ENCODE measurements at places on chromosomes 5 and 9. TPM values are rescaled to one million over a fixed set of nuclear protein-coding genes. Genes with fewer than 3 reads are reported as not detected.

DNA sequence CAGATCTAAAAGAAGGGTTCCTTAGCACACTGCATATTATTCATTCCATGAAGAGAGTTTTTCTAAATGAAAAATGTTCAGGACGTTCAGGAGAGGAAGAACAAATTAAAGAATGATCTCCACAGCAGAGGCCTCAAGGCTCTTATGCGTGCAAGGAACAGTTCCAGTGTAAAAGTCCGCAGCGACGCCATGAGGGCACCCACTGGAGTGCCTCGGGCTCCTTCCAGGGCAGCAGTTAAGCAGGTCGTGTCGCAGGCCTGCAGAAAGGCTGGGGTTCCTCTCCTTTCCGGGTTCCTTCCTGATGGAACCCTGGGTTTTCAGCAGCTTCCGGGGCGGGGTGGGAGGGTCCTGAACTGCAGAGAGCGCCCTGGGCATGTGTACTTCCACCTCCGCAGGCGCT lies 87.1 kb upstream of the SELENOP start:
- no peak overlapping the region for H3K4me3 ChIP-seq
- H3K27me3 ChIP-seq: no peaks in the 10 kb centered on the region
- no peaks in the 10 kb centered on the region for H3K36me3 ChIP-seq
- H3K27ac ChIP-seq: no peak overlapping the region
- DNase-seq: no peak

DNA sequence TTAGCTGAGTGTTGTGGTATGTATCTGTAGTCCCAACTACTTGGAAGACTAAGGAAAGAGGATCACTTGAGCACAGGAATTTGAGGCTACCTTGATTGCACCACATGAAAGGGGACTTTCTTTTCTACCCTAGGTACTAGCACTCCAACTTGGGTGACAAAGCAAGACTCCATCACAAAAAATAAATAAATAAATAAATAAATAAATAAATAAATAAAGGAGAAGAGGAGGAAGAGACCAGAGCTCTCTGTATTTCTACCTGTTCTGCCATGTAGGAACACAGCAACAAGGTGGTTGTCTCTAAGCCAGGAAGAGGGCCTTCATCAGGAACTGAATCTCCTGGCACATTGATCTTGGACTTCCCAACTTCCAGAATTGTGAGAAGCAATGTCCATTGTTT lies 118.6 kb downstream of the HMHB1 start:
- H3K4me1 ChIP-seq: no peaks in the 10 kb centered on the region
- no peaks in the 10 kb centered on the region for H3K36me3 ChIP-seq
- no peak overlapping the region for H3K4me3 ChIP-seq

DNA sequence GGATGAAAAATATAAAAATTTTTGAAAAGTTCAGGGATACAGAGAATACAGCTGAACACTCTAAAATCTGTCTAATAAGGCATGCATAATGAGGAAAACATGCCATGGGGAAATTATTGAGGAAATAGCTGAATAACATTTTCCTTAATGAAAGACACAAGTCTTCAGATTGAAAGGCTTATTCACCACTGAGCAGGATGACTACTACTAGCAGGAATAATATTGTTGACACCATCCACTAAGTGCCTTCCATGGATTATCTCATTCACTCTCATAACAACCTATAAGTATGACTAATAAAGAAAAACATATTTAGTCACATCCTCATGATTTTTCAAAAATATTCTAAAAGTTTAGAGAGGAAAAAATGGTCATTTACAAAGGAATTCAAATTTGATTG lies 96.7 kb upstream of the FER start:
- H3K27me3 ChIP-seq: no peaks in the 10 kb centered on the region
- no peaks in the 10 kb centered on the region for H3K4me1 ChIP-seq
- H3K4me3 ChIP-seq: no peak overlapping the region
- no peaks in the 10 kb centered on the region for H3K36me3 ChIP-seq
- DNase-seq: no peak

DNA sequence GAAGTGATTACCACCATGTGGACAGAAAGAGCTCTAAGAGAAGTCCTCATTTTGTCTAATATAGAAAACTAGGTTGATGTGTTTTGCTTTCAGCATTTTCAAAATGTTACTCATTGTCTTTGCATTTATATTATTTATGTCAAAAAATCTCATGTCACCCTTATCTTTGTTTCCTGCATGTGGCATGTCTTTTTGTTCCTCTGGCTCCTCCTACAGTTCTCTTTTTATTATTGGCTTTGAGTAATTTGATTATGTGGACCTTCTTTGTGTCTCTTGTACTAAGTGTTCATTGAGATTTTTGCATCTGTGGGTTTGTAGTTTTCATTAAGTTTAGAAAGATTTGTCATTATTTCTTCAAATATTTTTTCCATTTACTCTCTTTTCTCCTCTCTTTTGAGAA lies 58.8 kb downstream of the GNG10 start:
- H3K27ac ChIP-seq: no peak overlapping the region
- no peak for DNase-seq
- no peaks in the 10 kb centered on the region for H3K27me3 ChIP-seq
- no peak overlapping the region for H3K4me3 ChIP-seq

- no peak overlapping the region for H3K27ac ChIP-seq
- DNase-seq: no peak
- H3K4me1 ChIP-seq: peaks cover 6% of the 10 kb centered on the region
- no peak overlapping the region for H3K4me3 ChIP-seq
- no peaks in the 10 kb centered on the region for H3K27me3 ChIP-seq
Observed at GRCh38 chr9:81664638-81665222, 24.6 kb downstream of the TLE1 start.

- H3K36me3 ChIP-seq: no peaks in the 10 kb centered on the region
- peaks cover 3% of the 10 kb centered on the region for H3K4me1 ChIP-seq
- H3K4me3 ChIP-seq: no peak overlapping the region
- no peaks in the 10 kb centered on the region for H3K27me3 ChIP-seq
- DNase-seq: no peak
- no peak overlapping the region for H3K27ac ChIP-seq
Observed at GRCh38 chr5:67543720-67544270, 347.2 kb upstream of the CD180 start.

ZBED3 gene
- total RNA-seq: 12.2 TPM

FAM153A gene
- total RNA-seq: 0.37 TPM

DNA sequence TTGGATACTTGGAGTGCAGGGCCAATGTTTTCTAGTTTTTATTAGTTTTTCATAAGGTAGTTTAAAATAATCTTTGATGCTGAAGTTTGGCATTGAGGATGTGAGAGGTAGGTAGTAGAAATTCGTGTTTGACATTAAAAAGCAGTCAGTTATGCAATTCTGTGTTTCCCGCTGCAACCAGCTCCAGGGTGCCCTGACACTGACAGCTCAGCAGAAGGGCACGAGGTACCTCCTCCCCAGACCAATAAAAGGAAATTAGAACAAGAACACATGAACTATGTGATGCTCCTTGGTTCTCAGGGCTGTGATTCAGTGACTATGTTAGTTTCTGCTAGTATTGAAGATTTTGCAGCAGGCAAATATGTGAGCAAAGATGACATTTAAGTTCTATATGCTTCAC lies 40.2 kb downstream of the NSUN2 start:
- no peak for DNase-seq
- H3K4me1 ChIP-seq: no peaks in the 10 kb centered on the region
- peak overlapping the region; percentile 94 for H3K27ac ChIP-seq
- H3K27me3 ChIP-seq: no peaks in the 10 kb centered on the region
- H3K36me3 ChIP-seq: no peaks in the 10 kb centered on the region
- no peak overlapping the region for H3K4me3 ChIP-seq

GRCh38 chr9:35656348-35656747 lies 1.5 kb downstream of the RMRP start:
- no peak overlapping the region for H3K4me3 ChIP-seq
- no peaks in the 10 kb centered on the region for H3K4me1 ChIP-seq
- no peak for DNase-seq
- no peaks in the 10 kb centered on the region for H3K27me3 ChIP-seq
- peak overlapping the region; percentile 95 for H3K27ac ChIP-seq

Measured in right lobe of liver (tissue), 6 donors.